ENCODE measurements at places on chromosomes 3 and 15.

DNA sequence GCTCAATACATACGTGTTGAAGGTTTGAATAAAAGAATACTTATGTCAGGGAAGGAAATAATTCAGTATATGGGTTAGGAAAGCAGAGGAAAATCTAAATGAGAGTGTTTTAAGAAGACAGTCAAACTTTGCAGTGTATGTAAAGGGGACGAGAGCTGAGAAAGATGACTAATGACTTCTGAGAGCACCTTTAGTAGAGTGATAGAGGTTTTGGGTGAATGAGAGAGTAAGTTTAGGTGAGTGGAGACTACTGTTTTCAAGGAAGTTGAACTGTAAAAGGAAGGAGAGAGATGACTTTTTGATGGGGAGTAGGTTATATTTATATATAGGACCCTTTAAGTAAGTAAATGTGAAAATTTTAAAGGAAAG lies 9.4 kb downstream of the TBC1D23 start:
- DNase-seq, result no peak

DNA sequence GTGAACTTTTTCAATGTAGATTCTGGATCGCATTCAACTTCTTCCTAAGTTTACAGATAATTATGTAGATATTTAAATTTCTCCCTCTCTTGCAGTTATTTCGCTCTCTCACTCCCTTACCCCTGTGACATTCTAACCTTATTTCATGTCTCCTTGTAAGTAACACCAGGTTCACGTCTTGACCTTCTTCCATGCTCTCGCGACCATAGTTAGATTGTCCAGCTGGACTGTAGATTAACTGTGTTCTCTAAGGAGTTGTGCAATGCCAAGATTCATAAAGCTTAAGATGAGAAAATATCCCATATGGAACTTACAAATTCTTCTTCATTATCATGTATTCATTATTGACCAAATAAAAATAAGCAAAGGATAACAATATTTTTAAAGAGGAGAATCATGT lies 430.5 kb downstream of the GABRG3 start:
- no peak for DNase-seq

GRCh38 chr3:141337991-141338390 lies 30.3 kb upstream of the ZBTB38 start:
- no peak for DNase-seq

DNA sequence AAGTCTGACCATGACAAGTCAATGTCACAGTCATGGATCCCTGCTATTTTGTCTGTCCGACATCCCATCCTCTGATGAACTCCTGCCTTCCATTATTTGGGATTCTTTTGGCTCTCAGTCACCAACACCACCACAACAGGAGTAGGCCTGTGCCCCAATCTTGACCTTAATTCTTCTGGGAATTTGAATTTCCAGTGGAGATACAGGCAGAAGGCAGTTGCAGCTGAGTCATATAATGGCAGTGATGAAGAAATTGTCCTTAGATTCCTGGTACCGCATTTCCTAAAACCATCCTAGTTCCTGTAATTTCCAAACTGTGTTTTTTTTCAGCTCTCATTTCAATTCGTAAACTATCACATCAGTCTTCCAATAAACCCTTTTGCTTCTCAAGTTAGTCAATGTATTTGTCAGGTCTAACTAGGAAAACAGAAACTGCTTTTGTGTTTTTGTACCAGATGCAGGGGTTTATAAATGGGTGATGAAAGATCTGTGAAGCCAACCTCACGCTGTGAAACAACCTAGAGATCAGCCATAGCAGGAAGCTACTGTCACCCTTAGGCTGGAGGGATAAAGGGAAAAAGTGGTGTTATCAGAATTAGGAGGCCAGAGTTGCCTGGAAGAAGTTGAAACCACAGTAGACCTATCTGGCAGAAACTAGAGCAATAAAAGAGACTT lies 126.3 kb upstream of the TMEM108 start:
- no peak for DNase-seq

GRCh38 chr3:2589336-2589969 lies 490.8 kb downstream of the CNTN4 start:
- no peak for DNase-seq

DNA sequence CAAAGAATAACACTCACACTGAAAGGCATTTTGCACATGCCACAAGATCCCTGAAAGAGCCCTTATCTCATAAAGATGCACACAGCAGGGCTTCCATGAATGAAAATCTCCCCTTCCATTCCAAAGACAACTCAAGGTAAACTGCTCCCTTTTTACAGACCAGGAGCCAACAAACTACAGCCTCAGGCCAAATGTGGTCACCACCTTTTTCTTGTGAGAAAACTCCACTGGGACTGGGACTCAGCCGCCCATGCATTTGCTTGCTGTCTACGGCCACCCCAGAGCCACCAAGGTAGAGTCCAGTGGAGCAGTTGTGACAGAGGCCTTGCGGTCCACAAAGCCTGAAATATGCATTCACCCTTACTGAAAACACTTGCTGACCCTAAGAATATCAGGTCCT lies 334.8 kb downstream of the OCA2 start:
- no peak for DNase-seq

DNA sequence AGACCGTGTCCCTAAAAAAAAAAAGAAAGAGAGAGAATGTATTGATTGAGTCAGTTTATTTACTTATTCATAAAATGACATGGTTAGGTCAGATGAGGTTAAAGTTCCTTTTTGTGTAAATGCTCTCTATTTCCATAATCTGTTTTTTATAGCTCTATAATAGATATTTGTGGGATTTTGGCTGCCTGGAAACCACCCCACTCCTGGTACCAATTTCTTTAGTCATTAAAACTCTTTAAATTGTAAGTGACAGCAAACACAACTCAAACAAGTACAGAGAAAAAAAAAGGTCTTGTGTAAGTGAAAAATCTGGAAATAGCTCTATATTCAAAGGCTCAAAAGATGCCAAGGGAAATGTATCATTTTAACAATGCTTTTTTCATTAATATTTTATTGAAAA lies 11.0 kb upstream of the PPP4R2 start:
- no peak for DNase-seq

- no peak for DNase-seq
Measured at GRCh38 chr3:15327941-15328340, 4.4 kb downstream of the SH3BP5 start.

- no peak for DNase-seq
Measured at GRCh38 chr3:181683563-181683962, 28.2 kb upstream of the SOX2 start.

GRCh38 chr3:127574880-127575878 lies 15.4 kb downstream of the TPRA1 start:
- DNase-seq, result peak; percentile 95

DNA sequence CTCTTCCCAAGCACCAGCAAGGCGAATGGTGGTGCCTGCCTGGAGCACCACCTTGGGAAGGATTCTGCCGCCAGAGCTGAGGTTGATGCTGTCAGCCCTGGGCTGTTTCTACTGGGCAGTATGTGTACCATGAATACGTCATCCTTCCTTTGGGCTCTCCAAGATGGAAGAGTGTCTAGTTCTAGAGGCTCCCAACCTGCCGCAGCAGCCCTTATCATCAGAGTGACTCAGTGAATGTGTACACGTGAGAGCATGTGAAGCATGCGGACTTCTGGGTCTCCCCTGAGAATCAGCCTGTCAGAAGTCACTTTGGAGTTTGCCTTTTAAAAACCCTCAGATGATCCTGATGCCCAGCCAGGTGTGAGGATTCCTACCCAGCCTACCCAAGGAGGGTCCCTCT lies 20.9 kb downstream of the PLA2G4D start:
- no peak for DNase-seq

- no peak for DNase-seq
Measured at GRCh38 chr15:82688691-82689090, 21.0 kb downstream of the AP3B2 start.

DNA sequence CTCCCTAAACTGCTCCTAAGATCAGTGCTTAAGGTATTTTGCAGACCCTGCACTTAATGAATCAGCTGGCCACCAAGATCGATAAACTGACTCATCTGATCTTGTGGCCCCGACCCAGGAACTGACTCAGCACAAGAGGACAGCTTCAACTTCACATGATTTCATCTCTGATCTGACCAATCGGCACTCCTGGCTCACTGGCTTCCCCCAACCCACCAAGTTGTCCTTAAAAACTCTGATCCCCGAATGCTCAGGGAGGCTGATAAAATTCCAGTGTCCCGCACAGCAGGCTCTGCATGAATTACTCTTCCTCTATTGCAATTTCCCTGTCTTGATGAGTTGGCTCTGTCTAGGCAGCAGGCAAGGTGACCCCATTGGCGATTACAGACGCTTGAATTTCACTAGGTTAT lies 13.5 kb downstream of the HTR3E start:
- no peak for DNase-seq

- DNase-seq, result no peak
Measured at GRCh38 chr15:29800491-29801366, 21.5 kb downstream of the TJP1 start.

DNA sequence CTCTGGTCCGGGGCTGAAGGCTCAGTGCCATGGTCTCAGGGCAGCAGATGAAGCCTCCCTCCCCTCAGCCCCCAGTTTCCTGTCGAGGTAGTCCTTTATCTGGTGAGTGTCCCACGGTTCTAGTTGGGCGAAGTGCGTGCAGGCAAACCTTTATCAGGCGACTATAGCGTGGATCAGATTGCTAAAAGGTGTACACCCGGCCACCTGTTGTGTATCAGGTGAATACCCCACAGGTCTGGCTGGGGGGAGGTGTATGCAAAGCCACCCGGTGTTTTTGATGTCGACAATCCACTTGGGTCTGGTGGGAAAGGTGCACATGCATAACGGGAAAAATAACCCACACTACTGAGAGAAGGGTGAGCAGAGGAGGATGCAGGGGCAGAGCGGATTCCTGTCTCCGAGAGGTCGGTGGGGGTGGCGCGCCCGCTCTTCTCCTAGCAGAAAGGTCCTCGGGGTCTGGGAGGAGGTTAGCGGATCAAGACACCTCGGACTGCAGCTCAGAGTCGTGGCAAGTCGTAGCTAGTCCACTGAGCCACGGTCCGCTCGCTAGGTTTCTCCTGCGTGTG lies 507 bp downstream of the SLC12A6 start:
- DNase-seq, result peak; percentile 84

- DNase-seq, result no peak
Measured at GRCh38 chr3:155648013-155648591, 96.8 kb downstream of the PLCH1 start.

GRCh38 chr3:108669208-108669607 lies 79.7 kb downstream of the DZIP3 start:
- no peak for DNase-seq

DNA sequence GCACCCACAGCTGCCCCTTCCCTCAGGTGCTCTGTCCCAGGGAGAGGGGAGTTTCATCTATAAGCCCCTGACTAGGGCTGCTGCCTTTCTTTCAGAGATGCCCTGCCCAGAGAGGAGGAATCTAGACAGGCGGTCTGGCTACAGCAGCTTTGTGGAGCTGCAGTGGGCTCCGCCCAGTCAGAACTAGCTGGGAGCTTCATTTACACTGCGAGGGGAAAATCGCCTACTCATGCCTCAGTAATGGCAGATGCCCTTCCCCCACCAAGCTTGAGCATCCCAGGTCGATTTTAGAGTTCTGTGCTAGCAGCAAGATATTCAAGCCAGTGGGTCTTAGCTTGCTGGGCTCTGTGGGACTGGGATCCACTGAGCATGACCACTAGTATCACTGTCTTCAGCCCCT lies 181.2 kb upstream of the RARB start:
- no peak for DNase-seq

- no peak for DNase-seq
Measured at GRCh38 chr15:28123408-28124023, 24.4 kb upstream of the OCA2 start.

- no peak for DNase-seq
Measured at GRCh38 chr3:130537673-130538304, 20.8 kb downstream of the COL6A6 start.

GRCh38 chr15:70469651-70470555 lies 293.5 kb downstream of the UACA start:
- DNase-seq, result peak; percentile 37

GRCh38 chr15:32838820-32839219 lies 121.0 kb downstream of the GREM1 start:
- DNase-seq, result no peak

GRCh38 chr3:177473184-177473583 lies 275.9 kb upstream of the TBL1XR1 start:
- no peak for DNase-seq

DNA sequence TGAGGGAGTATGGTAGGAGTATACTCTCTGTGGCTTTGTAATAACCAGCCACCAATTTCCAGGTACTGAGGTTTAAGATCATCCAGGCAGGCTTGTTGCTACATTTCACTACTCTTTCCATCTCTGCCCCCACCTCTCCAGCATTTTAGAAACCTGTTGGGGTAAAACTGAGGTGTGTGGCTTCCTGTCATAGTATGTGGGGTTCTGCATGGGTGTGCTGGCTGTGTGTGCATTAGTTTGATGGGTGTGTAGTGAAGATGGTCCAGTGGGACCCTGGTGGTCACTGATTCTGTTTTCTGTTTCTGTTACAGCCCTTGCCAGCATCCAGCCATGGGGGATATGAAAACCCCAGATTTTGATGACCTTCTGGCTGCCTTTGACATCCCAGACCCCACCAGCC lies 34.0 kb downstream of the ZNF592 start:
- DNase-seq, result no peak

DNA sequence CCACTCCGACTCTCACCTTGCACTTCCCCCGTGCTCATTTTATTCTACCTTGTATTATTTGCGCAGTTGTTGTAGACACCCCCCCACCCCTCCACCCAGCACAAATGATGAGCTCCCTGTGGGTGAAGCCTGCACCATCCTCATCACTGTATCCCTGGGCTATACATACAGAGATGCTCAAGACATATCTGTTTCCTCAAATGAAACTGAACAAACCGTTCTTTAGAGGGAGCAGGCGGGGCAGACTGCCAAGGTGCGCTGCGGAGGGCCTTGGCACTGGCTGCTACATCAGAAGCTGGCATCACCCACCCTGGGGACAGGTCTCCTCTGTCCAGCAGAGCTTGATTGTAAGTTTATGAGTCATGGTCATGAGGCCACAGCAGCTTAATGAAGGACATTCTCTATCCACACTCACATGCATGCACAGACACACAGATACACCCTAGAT lies 29.0 kb downstream of the ADCY5 start:
- no peak for DNase-seq

- DNase-seq, result no peak
Measured at GRCh38 chr15:55015093-55015445, 181.7 kb downstream of the RSL24D1 start.

DNA sequence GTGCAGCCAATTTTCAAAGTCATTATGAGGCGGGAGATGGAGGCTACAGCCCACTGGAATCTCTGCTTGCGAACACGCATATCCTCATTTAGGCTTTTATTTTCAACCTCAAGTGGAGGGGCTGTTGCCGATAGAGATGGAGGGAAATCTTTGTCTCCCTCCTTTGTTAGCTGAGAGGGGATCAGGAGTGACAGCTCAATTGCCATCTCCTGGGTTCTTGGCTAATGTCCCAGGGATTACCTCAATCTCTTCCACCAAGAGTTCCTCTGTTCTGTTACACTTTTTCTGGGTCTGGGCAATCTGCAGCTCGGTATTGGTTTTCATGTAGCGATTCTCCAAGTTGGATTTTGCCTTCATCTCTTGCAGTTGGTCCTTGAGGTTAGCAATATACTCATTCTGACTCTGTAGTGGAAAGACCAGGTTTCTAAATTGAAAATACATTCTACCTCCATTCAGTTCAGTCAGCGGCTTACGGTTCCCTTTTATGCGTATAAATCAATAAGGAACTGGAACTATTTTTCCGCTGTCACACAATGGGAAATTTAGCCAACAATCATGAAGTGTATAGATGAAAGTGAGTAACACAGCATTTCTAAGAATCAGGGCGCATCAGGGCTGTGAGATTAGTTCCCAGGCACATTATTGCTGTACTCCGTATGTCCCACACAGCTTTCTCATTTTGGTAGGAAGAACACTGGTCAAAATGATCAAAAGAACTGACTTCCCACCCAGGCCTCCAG lies 36.2 kb upstream of the RPL35A start:
- DNase-seq, result no peak

- DNase-seq, result no peak
Measured at GRCh38 chr15:36880224-36880912, 220.0 kb downstream of the MEIS2 start.
